ENCODE measurements at places on chromosomes 5 and 9.

DNA sequence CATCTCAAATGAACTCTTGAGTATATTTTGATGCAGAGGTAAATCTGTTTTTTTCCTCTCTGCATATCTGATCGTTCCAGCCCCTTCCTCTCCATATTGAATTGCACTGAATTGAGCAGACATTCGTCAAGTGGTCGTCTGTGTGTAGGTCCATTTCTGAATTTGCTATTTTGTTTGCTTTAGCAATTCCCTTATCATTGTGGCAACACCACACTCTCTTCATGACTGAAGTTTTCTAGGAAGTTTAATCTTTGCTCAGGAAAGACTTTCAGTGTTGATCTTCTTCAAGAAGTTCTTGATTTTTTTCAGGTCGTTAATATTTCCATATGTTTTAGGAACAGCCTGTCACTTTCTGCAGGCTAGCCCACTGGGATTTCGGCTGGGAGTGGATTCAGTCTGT, 132.0 kb downstream of the WNK2 start:
- DNase-seq = no peak

- no peak for DNase-seq
Observed at GRCh38 chr5:151720215-151720614, 33.5 kb upstream of the SPARC start.

GRCh38 chr9:97853056-97853843, at the start of gene FOXE1:
Gene FOXE1 (plus strand): TSS chr9:97853226. CDS start chr9:97853915, 689 bp downstream.
- DNase-seq = no peak

DNA sequence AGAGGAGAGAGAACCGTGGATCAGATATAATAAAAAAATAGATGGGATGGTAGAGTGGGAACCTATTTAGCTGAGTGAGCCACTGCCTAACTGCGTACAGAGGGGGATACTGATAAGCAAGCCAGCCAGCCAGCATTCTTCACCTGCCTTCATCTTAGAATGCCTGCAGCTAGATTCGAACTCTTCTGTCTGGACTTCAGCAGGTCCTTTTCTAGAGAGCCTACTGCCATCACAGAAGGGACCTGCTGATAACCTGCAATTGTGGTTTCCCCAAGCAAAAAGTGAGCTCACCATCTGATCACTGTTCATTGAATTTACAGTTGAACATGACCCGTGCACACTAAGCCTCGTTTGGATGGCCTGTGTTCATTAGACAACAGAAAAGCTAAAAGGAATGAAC, 109.4 kb downstream of the CDC42SE2 start:
- no peak for DNase-seq

DNA sequence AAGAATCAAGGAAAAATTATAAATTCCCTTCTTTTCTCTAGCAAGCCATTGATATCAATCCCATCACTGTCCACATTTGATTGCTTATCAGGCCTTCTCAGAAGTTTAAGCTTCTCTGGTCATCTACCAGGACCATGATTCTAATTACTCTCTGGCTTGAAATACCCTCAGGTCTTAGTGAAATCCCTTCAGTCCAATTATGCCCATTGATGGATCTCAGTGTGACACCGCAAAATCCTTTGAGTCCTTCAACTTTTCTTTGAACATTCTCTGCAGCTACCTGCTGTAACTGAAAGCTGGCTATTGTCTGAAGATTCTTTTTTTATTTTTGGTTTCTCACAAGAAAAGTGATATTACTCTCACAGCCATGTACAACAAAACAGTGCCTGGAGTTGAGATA, 3.0 kb upstream of the CDH9 start:
- no peak for DNase-seq

- DNase-seq = no peak
Observed at GRCh38 chr5:60356745-60357144, 343.2 kb downstream of the DEPDC1B start.

DNA sequence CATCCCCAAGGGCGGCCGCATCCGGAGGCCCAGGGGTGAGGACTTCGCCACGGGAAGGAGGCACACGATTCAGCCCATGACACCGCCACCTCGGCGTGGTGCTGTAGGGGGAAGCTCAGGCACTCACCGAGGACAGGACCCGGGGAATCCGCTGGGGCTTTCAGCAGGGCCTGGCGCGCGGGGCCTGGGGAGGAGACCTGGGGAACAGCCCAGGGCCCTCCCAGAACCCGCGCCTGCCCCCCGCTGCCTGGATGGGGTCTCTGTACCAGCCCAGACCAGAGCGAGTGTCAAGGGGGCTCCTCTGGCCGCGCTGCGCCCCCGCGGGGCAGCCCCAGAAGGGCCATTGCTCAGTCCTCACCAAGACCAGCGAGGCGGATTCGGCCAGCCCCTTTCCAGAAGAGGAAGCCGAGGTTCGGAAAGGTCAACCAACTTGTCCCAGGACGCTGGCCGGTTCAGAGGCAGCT, 12.8 kb downstream of the COL23A1 start:
- no peak for DNase-seq

DNA sequence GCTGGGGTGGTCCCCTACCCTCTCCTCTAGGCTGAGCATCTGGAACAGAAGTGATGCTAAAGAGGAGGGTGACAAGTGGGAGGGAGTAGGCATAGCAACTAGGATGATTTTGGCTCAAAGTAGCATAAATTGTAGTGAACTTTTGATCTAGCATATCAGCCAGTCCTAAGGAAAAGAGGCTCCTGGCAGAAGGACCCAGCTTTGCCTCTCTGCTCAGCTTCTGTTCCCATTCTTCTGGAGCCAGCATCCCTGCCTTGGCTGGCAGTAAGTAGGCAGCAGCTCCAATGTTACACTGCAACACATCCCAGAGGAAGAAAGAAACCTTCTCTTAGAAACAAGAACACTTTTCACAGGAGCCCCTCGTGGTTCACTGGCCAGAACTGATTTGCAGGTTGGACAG, 487.0 kb downstream of the MTRR start:
- DNase-seq = no peak

GRCh38 chr5:36170832-36171424, 19.0 kb downstream of the SKP2 start:
- no peak for DNase-seq

DNA sequence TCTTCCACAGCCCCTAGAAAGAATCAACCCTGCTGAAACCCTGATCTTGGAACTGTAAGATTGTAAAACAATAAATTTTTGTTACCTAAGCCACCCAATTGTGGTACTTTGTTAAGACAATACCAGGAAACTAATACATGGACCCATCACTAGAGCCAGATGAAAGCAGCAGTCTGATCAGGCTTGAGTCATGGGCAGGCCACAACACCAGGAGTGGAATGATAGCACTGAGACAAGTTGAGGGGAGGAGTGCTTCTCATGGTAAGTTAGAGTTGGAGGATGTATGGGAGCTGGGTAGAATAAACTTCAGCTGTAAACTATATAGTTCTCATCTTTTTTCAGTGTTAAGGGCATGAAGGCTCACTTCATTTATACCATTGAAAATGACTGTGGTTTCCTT, 164.4 kb upstream of the OR13F1 start:
- DNase-seq = no peak

DNA sequence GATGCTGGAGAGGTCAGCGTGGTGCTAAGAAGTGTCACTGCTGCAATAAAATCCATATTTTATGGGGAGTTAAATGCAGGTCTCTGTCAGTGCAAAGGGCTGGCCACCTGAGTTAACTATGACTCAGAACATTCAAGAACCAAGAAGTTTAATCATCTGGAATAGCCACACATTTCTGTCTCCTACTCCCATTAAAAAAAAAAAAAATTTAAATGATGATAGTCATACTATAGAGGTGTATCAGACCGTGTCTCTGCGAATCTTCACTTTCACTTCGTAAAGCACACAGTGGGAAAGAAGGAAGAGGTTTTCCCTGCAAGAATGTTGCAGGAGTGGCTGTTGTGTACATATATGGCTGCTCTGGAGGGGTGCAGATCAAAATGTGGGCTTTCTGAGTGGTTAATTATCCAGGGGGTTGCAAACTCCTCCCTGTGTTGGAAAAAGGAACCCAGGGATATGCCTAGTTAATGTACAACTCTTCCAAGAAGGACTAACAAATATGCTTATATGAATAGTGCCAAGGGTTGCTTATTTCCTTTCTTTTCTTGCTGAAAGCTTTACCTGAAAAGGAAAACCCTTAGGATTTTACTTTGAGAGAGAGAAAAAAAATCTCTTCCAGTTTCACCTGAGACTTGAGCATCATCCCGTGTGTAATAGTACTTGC, 1.5 kb downstream of the CDH6 start:
- no peak for DNase-seq

DNA sequence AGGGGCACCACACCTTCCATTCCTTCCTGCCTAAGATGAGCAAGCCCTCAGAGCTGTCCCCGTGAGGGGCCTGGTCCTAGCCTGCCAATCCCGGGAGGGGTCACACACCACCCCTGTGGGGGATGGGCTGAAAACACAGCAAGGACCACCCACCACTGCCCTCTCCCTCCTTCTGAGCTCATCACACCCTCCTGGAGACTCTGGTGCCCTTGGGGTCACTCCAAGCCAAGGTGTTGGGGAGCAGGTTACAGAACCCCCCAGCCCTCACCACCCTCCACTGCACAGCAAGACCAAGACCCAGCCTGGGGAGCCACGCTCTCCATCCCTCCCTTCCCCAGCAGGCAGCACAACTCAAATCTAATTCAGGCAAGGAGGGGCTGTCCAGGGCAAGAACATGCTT, 60.5 kb upstream of the PPP1R26 start:
- no peak for DNase-seq

GRCh38 chr5:181186986-181187499, 18.0 kb downstream of the TRIM7 start:
- DNase-seq = no peak

DNA sequence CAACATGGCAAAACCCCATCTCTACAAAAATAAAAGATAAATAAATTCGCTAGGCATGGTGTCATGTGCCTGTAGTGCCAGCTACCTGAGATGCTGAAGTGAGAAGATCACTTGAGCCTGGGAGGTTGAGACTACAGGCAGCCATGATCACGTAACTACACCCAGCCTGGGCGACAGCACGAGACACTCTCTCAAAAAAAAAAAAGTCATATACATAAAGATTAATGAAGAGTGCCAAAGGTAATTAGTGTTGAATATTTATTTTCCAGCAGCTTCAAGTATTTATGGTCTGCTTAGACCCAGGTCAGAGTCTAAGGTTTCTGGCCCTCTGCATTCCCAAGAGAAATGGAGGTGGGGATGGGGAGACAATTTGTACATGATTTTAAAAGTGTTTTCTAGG, 167.7 kb downstream of the CD180 start:
- no peak for DNase-seq

DNA sequence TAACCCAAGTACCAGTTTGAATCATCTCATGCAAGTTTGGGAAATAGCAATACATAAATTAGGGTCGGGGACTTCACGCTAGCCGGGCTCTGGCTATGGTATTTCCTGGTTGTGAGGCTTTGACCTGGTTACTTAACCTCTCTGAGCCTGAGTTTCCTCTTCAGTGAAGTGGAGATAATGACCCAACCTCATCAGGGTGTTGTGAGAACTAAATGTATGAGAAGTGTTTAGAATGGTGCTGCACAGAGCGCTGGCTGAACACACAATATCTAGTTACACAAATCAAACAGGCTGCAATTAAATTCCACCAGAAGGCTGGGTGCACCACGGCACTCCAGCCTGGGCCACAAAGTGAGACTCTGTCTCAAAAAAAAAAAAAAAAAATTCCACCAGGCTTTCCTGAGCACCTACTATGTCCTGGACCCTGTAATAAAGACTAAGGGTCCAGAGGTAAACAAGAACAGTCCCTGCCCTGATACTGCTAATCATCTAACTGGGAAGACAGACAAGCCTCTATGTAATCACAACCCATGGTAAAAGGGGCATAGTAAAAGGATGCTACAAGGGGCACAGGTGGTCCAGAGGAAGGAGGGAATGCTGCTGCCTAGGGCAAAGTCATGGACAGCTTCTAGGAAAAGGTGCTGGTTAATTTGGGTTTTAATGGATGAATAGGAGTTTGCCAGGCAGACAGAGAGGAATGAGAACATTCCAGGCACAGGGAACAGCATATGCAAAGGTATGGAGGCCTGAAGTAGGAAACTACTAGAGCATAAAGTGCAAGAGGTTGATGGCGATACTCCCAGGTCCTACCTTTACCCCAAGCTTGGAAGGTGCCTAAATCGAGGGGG, 27.7 kb downstream of the DUSP1 start:
- DNase-seq = no peak

GRCh38 chr5:168528521-168529373, at the start of gene FBLL1:
Gene FBLL1 (plus strand): TSS chr5:168529305. CDS start chr5:168529505, 200 bp downstream.
- no peak for DNase-seq

- DNase-seq = no peak
Observed at GRCh38 chr5:176497852-176498251, 39.4 kb downstream of the RNF44 start.

GRCh38 chr5:121976979-121977378, 15.2 kb downstream of the SRFBP1 start:
- DNase-seq = no peak

- no peak for DNase-seq
Observed at GRCh38 chr5:62007457-62007856, 298.5 kb upstream of the KIF2A start.

DNA sequence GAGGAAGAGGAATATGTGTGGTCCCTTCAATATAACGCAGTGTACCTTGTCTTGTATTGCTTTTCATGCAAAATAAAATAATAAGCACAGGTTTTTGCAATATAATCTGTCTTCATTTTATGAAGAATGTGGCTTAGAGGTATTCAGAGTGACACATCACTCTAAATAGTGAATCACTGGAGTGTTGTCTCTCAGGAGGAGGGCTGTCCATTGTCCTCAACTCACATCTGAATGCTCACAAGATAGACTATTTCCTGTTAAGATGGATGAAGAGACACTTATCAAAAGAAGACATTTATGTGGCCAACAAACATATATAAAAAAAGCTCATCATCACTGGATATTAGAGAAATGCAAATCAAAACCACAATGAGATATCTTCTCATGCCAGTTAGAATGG, 1147.5 kb upstream of the C9orf72 start:
- DNase-seq = no peak

DNA sequence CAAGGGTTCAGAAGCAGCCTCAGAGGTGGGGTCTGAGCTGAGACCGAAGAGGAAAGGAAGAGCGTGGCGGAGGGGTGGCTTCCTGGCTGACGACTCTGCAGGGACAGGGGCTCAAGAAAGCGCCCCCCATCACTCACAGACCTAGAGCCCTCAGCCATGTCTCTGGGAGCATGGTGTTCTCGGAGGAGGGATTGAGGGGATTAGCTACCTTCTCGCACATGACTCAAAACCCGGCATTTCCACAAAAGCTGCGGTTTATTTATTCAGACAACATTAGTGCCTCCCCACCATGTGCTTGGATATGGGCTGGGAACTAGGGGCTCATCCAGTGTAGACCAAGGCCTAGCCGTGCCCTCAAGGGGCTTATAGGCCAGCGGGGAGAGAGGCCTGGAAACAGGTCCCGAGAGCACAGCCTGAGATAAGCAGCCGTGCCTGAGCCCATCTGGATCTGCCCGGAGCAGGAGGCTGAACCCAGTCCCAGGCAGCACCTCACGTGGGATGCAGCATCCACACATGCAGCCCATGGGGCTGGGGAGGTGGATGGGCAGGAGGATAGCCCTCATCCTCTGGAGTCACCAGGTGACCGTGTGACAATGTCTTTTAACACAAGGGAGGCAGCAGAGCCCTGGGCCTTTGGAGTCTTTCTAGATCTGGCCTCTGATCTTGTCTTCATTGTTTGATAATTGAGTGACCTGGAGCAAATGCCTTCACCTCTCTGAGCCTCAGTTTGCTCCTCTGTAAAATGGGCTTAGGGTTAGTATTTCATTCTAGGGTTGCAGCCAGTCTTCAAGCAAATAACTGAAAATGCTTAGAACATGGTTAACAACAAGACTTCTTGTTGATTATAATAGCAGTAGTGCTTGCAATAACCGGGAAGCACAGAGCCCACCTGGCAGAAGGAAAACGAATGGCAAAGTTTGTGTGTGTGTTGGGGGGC, 878 bp upstream of the HMCN2 start:
- no peak for DNase-seq
